NCI-H187 treated with DMSO at 0.1 percent for 48 hours (cell line): ENCODE measurements at places on chromosomes 2 and 18.
A peak's percentile ranks its signal among the peaks of the same experiment; 100 is the strongest.

- DNase-seq, result no peak
Measured at GRCh38 chr18:61946449-61946848, 53.6 kb upstream of the RNF152 start.

GRCh38 chr2:8036366-8036765 lies 645.5 kb upstream of the ID2 start:
- peak; percentile 69 for DNase-seq

DNA sequence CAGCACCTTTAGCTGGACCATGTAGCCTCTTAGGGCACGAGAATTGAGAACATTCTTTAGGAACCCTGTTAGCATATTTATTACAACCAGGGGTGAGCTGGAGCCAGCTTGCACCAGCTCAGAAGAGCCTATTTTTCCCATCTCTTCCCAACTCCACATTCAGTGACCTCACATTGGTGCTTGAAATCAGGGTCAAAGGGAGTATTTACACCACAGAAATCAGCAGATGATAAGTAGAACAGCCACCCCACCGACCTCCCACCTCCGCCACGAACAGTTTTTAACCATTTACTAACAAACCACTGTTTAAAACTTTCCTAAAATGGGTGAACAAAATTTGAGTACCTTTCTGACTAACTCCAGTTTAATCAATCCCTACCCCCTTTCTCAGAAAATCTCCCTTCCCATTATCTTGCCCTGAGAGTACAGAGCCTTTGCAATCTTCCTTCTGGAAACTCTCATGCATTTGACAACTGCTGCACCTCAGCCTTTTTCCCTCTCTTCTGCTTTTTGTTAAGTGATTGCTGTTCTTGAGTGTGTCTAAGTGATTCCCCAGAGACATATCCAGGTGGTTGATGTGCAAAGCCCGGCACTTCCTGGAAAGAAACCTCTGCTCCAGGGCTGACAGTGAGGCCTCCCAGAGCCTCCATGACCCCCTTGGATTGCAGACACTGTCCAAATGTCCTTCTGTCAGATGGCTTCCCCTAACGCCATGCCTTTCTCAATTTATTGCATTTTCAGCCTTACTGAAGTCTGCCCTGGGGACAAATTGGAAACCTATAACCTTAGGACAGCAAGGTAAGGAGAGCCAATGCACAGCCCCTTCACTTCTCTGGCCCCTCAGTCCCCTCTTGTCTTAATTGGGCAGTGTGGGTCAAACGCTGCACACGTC lies 389.5 kb upstream of the TNP1 start:
- peak; percentile 39 for DNase-seq

GRCh38 chr2:23803264-23803964 lies 123.5 kb downstream of the ATAD2B start:
- no peak for DNase-seq

- no peak for DNase-seq
Measured at GRCh38 chr18:25247725-25248124, 104.2 kb downstream of the ZNF521 start.

GRCh38 chr2:182300608-182301007 lies 126.2 kb downstream of the PDE1A start:
- DNase-seq, result no peak

GRCh38 chr2:25073025-25073424 lies 31.1 kb downstream of the EFR3B start:
- DNase-seq, result peak; percentile 27

GRCh38 chr2:129803032-129803431 lies 176.4 kb upstream of the RAB6C start:
- DNase-seq, result no peak
